SJSA1 (cell line): ENCODE measurements at places on chromosomes 3 and 15. TPM values are rescaled to one million over a fixed set of nuclear protein-coding genes. Genes with fewer than 3 reads are reported as not detected.

Gene LMAN1L
- not detected in 2 replicates for total RNA-seq

Gene ERICH6
- total RNA-seq: not detected in 2 replicates

Gene LRRC31
- not detected in 2 replicates for total RNA-seq

DNA sequence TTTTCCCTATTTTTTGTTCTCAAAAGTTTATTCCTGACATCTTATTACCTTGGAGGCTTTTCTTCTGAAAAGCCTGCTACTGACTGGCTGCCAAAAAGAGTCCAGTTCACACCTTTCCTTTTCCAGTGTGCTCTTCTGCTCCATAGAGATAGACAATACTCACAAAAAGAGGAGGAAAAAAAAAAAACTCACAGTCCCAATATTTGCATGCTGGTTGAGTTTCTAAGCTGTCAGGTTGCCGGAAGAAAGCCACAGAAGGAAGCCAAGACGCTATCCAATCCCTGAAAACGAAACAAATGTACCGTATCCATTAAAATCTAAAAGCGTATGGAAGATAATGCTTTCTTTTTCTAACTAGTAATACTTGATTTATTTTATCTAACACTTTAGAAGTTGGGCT is 299.5 kb downstream of the CADM2 start:
- no peak for DNase-seq

DNA sequence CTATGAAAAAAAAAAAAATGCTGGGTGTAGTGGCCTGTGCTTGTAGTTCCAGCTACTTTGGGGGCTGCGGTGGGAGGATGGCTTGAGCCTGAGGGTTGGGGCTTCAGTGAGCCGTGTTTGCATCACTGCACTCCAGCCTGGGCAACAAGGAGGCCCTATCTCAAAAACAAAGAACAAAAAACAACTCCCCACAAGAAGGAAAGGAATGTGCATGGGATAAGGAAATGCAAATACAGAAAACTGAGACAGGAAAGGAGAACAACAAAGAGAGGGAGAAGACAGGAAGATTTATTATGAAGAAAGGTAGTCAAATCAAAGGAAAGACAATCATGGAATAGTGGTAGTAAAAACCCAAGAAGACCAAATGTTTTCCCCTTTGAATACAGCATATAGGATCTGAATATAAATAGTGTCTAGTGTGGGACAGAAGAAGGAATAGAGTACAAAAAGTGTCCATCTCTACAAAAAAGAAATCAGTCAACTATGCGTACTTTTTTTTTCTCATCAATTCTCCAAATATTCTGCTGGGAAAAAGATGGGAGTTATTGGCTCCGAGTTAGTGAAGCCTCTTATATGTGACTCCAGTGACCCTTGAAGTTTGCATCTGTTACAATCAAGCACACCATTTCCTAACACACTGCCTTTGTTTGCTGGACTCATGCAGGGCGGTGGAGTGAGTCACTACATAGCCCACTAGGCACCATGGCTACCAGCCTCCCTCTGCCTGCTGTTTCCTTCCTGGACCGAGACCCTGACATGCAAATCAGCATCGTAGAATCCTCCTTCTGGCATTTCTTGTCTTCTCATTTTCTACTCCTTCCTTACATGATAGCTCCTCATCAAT is 101.2 kb upstream of the PTX3 start:
- DNase-seq: peak; percentile 63

GRCh38 chr3:155889212-155889611 is 18.8 kb downstream of the GMPS start:
- no peak for DNase-seq

GRCh38 chr15:66144978-66145725 is 108.4 kb downstream of the MEGF11 start:
- DNase-seq: no peak

DNA sequence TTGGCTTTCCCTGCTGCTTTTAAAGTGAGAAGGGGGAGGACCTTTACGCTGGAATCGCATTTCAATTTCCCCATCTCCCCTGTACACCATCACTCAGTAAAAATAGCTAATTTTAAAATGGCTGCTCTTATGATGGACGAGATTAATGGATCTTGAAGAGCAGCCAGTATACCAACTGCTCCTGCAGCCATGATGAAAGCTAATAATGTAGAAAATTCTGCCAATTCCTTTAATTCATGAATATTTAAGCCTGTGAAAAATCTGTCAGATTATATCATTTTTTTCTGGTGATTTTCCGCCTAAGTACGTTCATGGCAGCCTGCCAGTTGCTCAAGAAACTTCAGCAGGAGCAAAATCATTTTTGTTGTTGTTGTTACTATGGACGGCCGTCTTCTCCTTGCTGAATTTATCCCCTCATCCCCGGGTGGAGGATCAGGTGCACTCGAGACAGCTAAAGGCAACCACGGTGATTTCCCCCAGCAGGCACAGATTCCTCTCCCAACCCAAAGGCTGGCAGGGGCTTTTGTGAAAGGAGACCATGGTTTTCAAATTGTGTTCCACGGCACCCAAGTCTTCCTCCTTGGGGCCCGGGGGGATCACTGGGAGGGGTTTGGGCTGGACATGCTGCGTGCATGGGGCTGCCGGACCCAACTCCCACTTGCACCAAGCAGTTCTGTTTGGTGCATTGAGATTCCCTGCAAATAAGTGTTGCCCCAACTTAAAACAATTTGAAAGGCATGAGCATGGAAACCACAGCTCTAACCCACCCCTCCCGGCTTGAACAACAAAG is 289.6 kb downstream of the UACA start:
- no peak for DNase-seq

GRCh38 chr3:114331710-114332109 is 37.9 kb downstream of the TIGIT start:
- DNase-seq: no peak

DNA sequence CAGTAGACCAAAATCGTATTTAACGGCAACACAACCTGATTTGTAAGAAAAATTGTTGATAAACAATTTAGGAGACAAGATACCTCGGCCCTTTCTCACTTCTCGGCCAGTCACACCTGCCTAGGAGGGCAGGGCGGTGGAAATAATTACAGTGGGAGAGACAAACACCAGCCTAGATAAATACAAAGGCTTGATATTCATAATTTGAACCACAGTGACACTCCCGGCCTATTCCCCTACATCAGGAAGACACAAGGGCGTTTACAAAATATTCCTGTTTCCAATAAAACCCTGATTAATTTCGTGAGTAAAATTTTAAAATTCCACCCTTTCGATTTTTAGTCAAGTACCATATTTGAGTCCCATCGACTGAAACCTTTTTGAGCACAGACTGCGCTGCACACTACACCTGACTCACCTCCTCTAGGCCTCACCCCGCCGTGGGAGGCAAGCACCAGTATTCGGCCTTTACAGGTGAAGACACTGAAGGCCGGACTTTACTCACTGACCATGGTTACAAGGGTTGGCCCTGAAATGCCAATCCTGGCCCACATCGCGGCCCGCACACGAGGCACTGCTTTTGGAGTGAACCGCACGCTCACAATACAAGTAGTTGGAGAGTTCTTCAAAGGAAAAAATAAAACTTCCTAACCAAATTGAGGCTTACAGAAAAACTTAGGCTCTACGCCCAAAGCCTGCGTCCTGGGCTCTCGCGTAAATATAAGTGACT is 794 bp downstream of the ARPP19 start:
- peak; percentile 31 for DNase-seq
